KBM-7 (cell line): ENCODE measurements at places on chromosomes 16 and 17.

- peak; percentile 85 for DNase-seq
Measured at GRCh38 chr16:27237219-27238015, 31.2 kb downstream of the NSMCE1 start.

GRCh38 chr17:16215273-16215964, at the start of gene NCOR1:
Gene NCOR1 (minus strand): TSS chr17:16215534. CDS start chr17:16194569, 20,965 bp downstream.
- peak; percentile 93 for DNase-seq

GRCh38 chr17:36124879-36125824, 21.5 kb downstream of the CCL4 start:
- DNase-seq: no peak

GRCh38 chr17:40124279-40125141, 2.7 kb downstream of the MSL1 start:
- no peak for DNase-seq

DNA sequence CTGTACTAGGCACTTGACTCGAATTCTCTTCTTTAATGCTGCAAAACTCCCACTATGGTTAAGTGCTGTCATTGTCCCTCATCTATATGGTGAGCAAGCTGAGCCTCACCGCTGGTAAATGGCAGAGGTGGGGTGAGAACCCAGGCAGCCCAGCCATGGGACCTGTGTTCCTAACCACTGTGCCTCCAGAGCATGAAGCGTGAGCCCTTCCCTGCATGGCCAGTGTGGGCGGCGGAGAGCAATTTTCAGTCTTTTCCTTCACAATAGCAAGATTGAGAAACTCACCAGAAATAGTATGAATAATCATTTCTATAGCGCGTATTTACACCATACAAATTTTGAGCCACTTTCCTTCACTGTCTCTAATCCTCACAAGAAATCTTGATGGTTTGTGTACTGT, 9.2 kb downstream of the BFAR start:
- DNase-seq: no peak

- no peak for DNase-seq
Measured at GRCh38 chr16:23348579-23349469, 46.7 kb downstream of the SCNN1B start.

- DNase-seq: no peak
Measured at GRCh38 chr17:51873302-51873701, 285.2 kb downstream of the CA10 start.
